Lung (tissue), 17 donors: ENCODE measurements at places on chromosomes 12 and 14. TPM values are rescaled to one million over a fixed set of nuclear protein-coding genes. Genes with fewer than 3 reads are reported as not detected.

GRCh38 chr12:49976557-49976956 is 3.8 kb downstream of the AQP6 start:
- DNase-seq, result no peak
- H3K36me3 ChIP-seq, result no peaks in the 10 kb centered on the region
- H3K27ac ChIP-seq, result no peak overlapping the region
- H3K4me3 ChIP-seq, result no peak overlapping the region

DNA sequence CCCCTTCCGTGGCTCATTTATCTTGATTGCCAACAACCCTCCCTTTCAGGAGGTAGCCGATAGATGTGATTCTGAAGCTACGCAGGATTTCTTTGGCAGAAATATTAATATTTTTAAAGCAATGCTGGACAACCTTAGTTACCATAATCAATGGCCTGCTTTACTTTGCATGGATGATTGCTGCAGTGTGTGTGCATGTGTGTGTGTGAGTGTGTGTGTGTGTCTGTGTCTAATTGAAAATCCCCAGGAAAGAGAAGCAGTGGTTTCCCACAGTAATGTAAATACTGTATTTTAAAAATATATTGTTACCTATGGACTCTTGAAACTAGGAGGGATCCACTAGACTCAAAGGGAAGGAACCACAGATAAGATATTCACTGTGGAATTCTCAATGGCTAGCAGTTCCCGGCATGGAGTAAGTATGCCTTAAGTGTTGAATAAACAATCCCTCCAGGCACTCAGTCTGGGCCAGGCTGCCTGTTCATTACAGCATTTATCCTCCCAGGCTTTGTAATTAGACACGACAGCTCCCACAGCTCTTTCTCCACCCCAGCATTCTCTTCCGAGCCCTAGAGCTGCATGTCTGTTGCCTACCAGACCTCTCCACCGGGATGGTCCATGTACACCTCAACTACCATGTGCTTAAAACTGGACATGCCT is 22.5 kb upstream of the C14orf132 start:
- H3K27ac ChIP-seq, result peak overlapping the region; percentile 39
- no peaks in the 10 kb centered on the region for H3K4me1 ChIP-seq
- H3K4me3 ChIP-seq, result no peak overlapping the region
- no peaks in the 10 kb centered on the region for H3K36me3 ChIP-seq
- H3K27me3 ChIP-seq, result peaks cover 4% of the 10 kb centered on the region

Gene FOXM1
- polyA plus RNA-seq, result 1.6 TPM

Gene CCDC184
- polyA plus RNA-seq, result 0.63 TPM

DNA sequence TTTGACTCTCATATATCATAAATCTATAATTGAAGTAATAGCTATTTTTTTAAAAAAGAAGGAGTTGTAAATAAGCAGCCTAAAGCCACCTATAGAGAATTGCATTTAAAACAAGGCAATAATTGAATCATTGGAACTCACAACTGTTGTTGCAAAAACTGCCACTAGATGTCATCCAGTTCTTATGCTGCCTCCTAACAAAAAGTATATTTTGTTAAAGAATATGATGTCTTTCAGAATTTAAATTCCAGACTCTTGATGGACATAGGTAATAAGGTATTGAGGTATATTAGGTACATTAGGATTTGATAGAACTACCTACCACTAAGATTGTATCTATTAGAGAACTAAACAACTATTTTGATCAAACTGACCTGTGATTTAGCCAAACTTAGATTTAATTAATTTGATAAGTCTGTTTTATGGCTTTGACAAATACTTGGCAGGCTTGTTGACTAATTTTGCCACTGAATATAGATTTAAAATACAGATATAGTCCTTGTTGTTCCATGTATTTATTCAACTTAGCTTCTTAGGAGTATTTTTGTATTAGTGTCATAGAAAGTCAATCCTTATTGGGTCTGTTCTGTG is 401.4 kb downstream of the RPL10L start:
- no peak overlapping the region for H3K4me3 ChIP-seq
- no peak overlapping the region for H3K27ac ChIP-seq
- peak; percentile 62 for DNase-seq
- H3K36me3 ChIP-seq, result no peaks in the 10 kb centered on the region
- no peaks in the 10 kb centered on the region for H3K4me1 ChIP-seq
- no peaks in the 10 kb centered on the region for H3K27me3 ChIP-seq

GRCh38 chr12:11564984-11565651 is 84.4 kb upstream of the ETV6 start:
- H3K27ac ChIP-seq, result no peak overlapping the region
- DNase-seq, result no peak
- no peaks in the 10 kb centered on the region for H3K4me1 ChIP-seq

DNA sequence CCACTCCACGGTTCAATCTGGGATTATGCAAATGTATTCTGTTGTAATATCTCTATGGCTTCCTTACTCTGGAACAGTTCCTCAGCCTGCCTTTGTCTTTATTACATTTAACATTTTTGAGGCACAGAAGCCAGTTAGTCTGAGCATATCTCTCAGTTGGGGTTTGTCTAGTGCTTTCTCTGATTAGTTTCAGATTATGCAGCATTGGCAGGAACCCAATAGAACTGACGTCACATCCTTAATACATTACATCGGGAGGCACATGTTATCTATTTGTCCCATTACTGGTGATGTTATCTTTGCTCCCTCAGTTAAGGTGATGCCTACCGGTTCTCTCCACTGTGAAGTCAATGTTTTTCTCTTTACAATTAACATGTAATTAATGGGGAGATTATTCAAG is 62.4 kb downstream of the PPM1A start:
- no peaks in the 10 kb centered on the region for H3K27me3 ChIP-seq
- H3K36me3 ChIP-seq, result no peaks in the 10 kb centered on the region
- no peak overlapping the region for H3K27ac ChIP-seq

Gene SLCO1A2
- not detected for polyA plus RNA-seq

GRCh38 chr12:79453820-79454219 is 236.9 kb downstream of the PAWR start:
- H3K4me3 ChIP-seq, result no peak overlapping the region
- H3K4me1 ChIP-seq, result no peaks in the 10 kb centered on the region
- H3K27ac ChIP-seq, result no peak overlapping the region
- H3K36me3 ChIP-seq, result no peaks in the 10 kb centered on the region
- H3K27me3 ChIP-seq, result no peaks in the 10 kb centered on the region

Gene CARMIL3
- 0.85 TPM for polyA plus RNA-seq

DNA sequence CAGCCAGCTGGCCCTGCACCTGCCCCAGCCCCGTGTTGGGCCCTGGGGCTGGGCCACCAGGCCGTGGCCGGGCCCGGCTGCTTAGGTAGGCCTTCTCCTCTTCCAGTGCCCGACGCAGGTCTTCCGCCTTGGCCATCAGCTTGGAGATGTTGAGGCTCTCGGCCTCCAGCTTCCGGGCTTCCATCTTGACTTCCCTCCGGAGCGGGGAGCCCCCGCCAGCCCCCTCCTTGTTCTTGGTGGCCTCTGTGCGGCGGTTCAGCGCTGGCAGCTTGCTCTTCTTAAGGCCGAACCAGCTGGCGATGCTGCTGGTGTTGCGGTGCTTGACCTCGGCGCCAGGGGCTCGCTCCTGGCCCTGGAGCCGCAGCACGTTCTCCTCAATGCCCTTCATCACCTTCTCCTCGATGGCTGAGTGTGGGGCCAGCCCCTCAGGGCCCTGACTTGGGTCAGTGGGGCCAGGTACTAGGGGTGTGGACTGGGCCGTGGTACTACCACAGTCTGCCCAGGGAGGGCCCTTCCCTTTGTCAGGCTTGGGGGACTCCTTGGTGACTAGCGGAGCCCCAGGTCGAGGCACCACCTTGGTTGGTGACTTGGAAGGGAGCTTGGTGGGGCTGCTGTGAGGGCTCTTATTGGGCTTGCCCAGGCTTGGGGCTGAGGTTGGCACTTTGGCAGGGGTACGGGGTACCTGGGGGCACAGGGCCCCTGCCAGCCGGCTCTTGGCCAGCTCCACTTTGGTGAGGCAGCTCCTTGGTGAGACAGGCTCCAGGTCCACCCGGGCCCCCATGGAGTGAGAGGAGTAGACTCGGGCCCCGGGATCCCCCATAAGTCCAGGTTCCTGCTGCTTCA is 33.2 kb downstream of the NCKAP5L start:
- DNase-seq, result no peak
- H3K27ac ChIP-seq, result no peak overlapping the region
- H3K4me3 ChIP-seq, result no peak overlapping the region
- no peaks in the 10 kb centered on the region for H3K27me3 ChIP-seq
- H3K4me1 ChIP-seq, result peaks cover 6% of the 10 kb centered on the region

Gene POMT2
- 14.3 TPM for polyA plus RNA-seq

DNA sequence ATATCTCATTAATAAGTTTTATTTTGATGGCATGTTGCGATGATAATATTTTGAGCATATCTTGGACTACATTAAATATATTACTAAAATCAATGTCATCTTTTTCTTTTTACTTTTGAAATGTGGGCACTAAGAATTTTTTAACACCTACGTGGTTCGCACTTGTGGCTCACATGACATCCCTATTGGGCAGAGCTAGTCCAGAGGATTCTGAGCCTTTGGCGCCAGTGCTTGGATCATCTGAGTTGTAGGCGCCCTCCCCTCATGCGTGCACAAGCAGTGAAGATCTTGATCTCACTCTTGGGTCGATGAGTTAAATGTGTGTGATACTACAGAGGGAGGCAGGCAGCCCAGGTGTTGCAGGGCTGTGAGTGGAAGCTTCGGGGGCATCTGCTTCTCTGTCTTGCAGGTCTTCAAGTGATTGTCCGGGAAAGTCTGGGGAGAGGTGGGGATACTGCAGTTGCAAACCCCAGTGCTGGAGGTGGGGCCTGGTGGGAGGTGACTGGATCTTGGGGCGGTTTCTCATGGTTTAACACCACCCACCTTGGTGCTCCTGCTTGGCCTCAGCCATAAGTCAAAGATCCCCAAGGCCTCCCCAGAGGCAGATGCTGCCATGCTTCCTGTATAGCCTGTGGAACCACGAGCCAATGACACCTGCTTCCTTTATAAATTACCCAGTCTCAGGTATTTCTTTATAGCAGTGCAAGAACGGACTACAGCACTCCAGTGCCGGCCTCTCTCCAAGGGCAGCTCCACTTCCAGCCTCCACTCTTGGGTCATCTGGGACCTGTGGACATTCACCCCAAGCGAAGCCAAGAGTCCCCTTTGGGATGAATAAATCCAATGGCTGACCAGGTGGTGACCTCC is 46.1 kb upstream of the PPP2R5C start:
- DNase-seq, result no peak
- H3K27ac ChIP-seq, result no peak overlapping the region
- H3K36me3 ChIP-seq, result no peaks in the 10 kb centered on the region
- no peak overlapping the region for H3K4me3 ChIP-seq
- peaks cover 3% of the 10 kb centered on the region for H3K27me3 ChIP-seq
- H3K4me1 ChIP-seq, result peaks cover 3% of the 10 kb centered on the region

- no peak overlapping the region for H3K4me3 ChIP-seq
- no peaks in the 10 kb centered on the region for H3K36me3 ChIP-seq
- H3K4me1 ChIP-seq, result no peaks in the 10 kb centered on the region
- H3K27ac ChIP-seq, result no peak overlapping the region
Observed at GRCh38 chr12:13805041-13805440, 176.4 kb downstream of the GRIN2B start.

DNA sequence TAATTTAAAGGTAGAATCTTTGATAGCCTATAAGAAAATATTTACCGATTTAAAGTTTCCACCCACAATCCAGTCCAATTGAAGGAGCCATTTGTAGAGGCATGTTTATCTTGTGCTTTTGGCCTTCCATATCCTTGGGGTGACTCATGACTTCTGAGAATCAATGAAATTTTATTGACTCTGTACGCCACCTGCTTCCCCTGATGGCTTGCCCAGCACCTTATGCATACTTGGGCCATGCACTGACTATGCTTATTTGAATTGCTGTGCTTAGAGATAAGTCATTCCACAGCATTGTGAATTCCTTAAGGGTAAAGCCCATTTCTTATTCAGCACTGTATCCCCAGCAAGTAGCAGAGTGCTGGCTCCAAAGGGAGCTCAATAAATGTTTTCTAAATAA is 954.8 kb upstream of the SEL1L start:
- no peaks in the 10 kb centered on the region for H3K4me1 ChIP-seq
- H3K27me3 ChIP-seq, result no peaks in the 10 kb centered on the region
- no peak for DNase-seq
- no peak overlapping the region for H3K27ac ChIP-seq
- H3K4me3 ChIP-seq, result no peak overlapping the region
- no peaks in the 10 kb centered on the region for H3K36me3 ChIP-seq

GRCh38 chr12:851913-852312 is 97.6 kb downstream of the RAD52 start:
- no peaks in the 10 kb centered on the region for H3K36me3 ChIP-seq
- H3K4me1 ChIP-seq, result no peaks in the 10 kb centered on the region
- no peak overlapping the region for H3K4me3 ChIP-seq
- DNase-seq, result no peak
- no peaks in the 10 kb centered on the region for H3K27me3 ChIP-seq

- DNase-seq, result peak; percentile 36
- no peak overlapping the region for H3K27ac ChIP-seq
- H3K36me3 ChIP-seq, result peaks cover 28% of the 10 kb centered on the region
- H3K4me1 ChIP-seq, result no peaks in the 10 kb centered on the region
Observed at GRCh38 chr12:69570545-69571399, 14.5 kb upstream of the CCT2 start.

DNA sequence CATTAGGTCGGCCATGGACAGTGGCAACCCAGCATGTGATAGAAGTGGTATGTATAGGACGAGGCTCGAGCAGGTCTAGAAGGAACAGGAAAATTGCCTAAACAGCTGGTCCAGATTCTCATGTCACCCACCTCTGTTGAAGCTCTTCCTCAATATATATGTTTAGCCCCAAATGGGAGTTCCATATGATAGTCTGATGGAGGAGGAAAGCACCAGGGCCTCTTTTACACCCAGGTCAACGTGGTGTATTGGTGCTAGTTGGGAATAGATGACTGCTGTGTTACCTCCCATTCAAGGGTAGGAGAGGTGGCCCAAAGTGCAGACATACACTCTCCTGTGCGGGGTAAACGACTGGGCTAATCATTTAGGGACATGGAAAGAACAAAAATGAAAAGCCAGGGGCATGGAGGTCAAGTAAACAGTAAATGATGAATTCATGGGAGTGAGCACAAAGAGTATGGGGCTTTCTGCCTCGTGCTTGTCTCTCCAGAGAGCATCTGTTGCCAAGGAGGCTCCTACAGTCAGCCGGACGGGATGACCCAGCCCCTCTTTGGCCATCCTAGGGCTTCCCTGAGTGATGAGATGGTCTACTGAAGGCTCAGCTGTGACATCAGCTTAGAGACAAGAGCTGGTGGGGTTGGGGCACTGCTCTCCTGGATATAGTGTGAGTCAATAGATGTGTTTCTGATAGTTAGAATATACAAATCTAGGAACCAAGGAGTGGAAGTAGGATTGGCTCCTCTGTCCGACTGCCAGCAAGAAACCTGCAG is 5.5 kb upstream of the PRIMA1 start:
- no peaks in the 10 kb centered on the region for H3K4me1 ChIP-seq
- no peak overlapping the region for H3K27ac ChIP-seq
- H3K27me3 ChIP-seq, result peaks cover 15% of the 10 kb centered on the region
- no peak overlapping the region for H3K4me3 ChIP-seq

GRCh38 chr14:71692496-71692895 is 239.7 kb upstream of the RGS6 start:
- H3K27me3 ChIP-seq, result no peaks in the 10 kb centered on the region
- DNase-seq, result no peak
- no peaks in the 10 kb centered on the region for H3K36me3 ChIP-seq
- no peak overlapping the region for H3K4me3 ChIP-seq
